ENCODE measurements at places on chromosomes 7 and 10. TPM values are rescaled to one million over a fixed set of nuclear protein-coding genes. Genes with fewer than 3 reads are reported as not detected.

The RBP3 gene
- total RNA-seq: not detected

The NCAPG2 gene
- 19.3 TPM for total RNA-seq

The NDUFB8 gene
- total RNA-seq: 88.1 TPM

The MORN4 gene
- 4.3 TPM for total RNA-seq

The CPA1 gene
- total RNA-seq: 3.7 TPM

The MYL7 gene
- not detected for total RNA-seq

The MOGAT3 gene
- not detected for total RNA-seq

The PFKFB3 gene
- 42.5 TPM for total RNA-seq

The INA gene
- total RNA-seq: 0.13 TPM
